ENCODE measurements at places on chromosomes 1 and 21. TPM values are rescaled to one million over a fixed set of nuclear protein-coding genes. Genes with fewer than 3 reads are reported as not detected.
A peak's percentile ranks its signal among the peaks of the same experiment; 100 is the strongest.

DNA sequence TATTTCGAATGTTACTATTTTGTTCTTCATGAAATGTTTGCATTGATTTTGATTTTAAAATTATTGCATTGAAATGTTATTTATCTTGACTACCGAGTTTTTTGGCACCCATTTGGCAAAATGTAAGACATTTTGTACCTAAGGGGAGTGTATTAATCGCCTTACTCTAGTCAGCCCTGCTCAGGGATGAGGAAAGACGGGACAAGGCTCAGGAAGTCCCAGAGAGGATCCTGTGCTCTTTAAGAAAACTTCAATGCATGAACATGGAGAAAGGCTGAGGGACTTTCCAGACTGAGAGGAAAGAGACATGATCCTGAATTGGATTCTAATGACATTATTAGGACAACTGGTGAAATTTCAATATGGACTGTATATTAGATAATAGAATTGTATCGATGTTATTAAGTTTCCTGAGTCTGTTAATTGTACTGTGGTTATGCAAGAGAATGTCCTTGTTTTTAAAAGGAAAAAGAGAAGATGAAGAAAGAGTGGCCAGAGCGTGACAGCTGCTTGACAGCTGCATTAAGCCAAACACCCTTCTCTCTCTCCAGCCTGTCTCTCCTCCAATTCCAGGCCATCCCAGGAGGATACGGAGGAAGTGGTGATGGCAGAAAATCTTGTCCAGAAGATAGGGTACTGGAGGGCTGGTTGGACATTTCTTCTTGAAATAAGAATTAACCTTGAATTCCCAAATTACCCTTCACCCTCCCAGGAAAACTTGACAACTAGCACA, 66.0 kb downstream of the PLEKHA6 start:
- peaks cover 16% of the 10 kb centered on the region for H3K4me1 ChIP-seq
- no peak for DNase-seq
- no peak overlapping the region for H3K27ac ChIP-seq
- peaks cover 8% of the 10 kb centered on the region for H3K27me3 ChIP-seq

GRCh38 chr21:45120975-45121374, 46.6 kb downstream of the ADARB1 start:
- no peaks in the 10 kb centered on the region for H3K27me3 ChIP-seq
- H3K4me3 ChIP-seq, result no peak overlapping the region
- H3K4me1 ChIP-seq, result peaks cover 5% of the 10 kb centered on the region
- H3K36me3 ChIP-seq, result peaks cover 7% of the 10 kb centered on the region
- no peak overlapping the region for H3K27ac ChIP-seq
- no peak for DNase-seq

DNA sequence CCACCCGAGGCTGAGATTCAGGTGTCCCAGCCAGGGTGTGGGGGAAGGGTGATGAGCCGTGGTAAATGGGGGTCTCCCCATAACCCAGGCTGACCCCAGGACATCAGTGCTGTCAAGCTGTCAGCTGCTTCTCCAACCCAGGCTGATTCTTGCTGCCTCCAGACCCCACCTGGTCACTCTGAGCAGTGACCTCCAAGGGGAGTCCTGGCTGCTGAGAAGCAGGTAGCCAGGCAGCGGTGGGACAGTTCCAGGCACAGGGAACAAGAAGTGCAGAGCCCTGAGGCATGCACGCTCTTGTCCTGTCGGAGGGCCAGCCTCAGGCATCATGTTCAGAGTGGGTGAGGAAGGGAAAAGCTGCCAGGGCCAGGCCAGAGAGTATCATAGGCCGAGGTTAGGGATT, 1.1 kb downstream of the ESPN start:
- no peak for DNase-seq
- H3K27ac ChIP-seq, result no peak overlapping the region
- H3K4me1 ChIP-seq, result peaks cover 12% of the 10 kb centered on the region
- H3K4me3 ChIP-seq, result no peak overlapping the region

DNA sequence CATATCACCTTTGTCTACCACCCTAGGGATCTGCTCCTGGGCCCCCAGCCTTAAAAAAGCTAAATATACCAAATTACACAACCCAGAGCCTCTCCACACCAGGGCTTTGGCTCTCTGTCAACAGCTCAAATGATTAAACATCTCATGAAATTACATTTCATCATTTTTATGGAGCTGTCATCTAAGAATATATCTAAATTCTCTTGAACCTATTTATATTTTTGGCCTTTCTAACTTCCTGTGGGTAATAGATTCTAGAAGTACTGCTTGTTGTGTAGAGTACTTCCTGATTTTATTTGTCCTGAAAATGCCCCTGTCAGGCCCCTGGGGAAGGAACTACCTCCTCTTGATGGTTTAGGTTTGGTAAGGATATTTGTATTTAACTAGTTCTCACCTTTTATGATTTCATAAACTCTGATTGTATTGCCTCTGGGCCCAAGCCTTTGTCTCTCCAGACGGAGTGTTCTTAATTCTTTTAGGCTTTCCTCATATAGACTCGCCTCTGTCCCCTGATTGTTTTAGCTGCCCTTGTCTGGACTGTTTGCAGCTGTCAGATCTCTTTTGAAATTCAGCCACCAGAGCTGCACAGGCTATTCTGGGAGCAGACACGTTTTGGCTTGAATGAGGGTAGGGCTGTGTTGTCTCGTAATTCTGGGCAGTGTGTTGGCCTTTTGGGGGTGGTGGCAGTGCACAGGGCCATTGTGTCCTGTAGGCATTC, 16.6 kb downstream of the MYOG start:
- no peaks in the 10 kb centered on the region for H3K4me1 ChIP-seq
- H3K4me3 ChIP-seq, result no peak overlapping the region
- no peak overlapping the region for H3K27ac ChIP-seq
- no peak for DNase-seq
- peaks cover 6% of the 10 kb centered on the region for H3K27me3 ChIP-seq

GSTM4 gene
- total RNA-seq, result 10.5 TPM

GRCh38 chr1:1435106-1435903, at the start of gene VWA1:
Gene VWA1, plus strand, starts transcription at chr1:1435690. Its CDS starts 59 bp downstream, at chr1:1435749.
- H3K36me3 ChIP-seq, result no peaks in the 10 kb centered on the region
- H3K4me1 ChIP-seq, result peaks cover 10% of the 10 kb centered on the region
- DNase-seq, result peak; percentile 71
- peaks cover 21% of the 10 kb centered on the region for H3K27me3 ChIP-seq
- H3K27ac ChIP-seq, result no peak within 1 kb of the TSS
- H3K4me3 ChIP-seq, result peak within 1 kb of the TSS; percentile 57

OR2M3 gene
- total RNA-seq, result not detected

GRCh38 chr21:14454016-14455009, 71.4 kb upstream of the HSPA13 start:
- H3K27me3 ChIP-seq, result peaks cover 3% of the 10 kb centered on the region
- peaks cover 50% of the 10 kb centered on the region for H3K4me1 ChIP-seq
- peak overlapping the region; percentile 90 for H3K27ac ChIP-seq
- no peak for DNase-seq
- H3K36me3 ChIP-seq, result no peaks in the 10 kb centered on the region

DNA sequence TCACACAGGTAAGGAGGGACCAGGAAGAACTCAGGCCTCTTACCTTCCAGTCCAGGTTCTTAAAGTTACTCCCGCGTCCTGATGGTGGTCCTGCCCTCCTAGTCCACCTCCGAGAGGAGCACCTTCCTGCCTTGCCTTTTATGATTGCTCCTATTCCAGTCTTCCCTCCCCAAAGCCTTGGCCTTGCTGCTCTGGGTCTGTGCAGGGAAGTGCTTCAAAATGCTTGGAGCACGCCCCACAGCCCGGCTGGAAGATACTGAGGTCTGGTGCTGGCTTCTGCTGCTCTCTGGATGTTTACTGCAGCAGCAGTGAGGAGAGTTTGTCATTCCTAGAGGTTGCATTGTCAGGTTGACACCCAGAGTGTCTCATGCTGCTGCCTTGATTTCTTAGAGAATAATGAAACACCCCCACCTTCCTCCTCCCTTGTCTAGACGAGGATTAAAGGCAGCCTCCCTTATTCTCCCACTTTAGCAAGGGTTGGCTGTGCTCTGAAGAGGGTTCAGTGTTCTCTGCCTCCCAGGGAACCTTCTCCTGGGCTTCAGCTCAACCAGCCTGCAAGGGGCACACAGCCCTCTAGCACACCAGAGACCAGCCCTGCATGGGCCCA, 142.2 kb upstream of the CACNA1E start:
- H3K4me3 ChIP-seq, result no peak overlapping the region
- DNase-seq, result no peak
- H3K27me3 ChIP-seq, result no peaks in the 10 kb centered on the region
- peaks cover 9% of the 10 kb centered on the region for H3K4me1 ChIP-seq
- no peak overlapping the region for H3K27ac ChIP-seq
- no peaks in the 10 kb centered on the region for H3K36me3 ChIP-seq

CR1L gene
- not detected for total RNA-seq

DNA sequence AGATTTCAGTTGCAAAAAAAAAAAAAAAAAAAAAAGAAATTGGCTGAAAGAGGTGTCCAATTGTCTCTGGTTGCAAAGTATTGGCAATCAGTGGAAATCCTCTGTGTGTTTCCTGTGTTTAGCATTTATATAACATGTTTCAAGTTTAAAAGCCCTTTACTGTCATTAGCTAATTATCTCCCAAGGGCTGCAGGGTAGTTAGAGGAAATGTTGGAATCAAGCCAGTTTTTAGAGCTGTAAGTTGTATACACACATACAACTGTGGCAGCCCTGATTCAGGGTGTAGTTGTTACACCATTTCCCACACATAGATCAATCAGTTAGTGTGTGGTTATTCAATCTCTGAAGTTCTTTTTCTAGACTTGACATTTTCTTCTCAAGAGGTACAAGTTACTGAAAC, 8.9 kb upstream of the ZNF326 start:
- H3K27me3 ChIP-seq, result peaks cover 2% of the 10 kb centered on the region
- H3K36me3 ChIP-seq, result no peaks in the 10 kb centered on the region
- H3K4me3 ChIP-seq, result no peak overlapping the region
- DNase-seq, result no peak
- H3K4me1 ChIP-seq, result no peaks in the 10 kb centered on the region
- no peak overlapping the region for H3K27ac ChIP-seq

ZC3H12A gene
- 20.5 TPM for total RNA-seq

DNA sequence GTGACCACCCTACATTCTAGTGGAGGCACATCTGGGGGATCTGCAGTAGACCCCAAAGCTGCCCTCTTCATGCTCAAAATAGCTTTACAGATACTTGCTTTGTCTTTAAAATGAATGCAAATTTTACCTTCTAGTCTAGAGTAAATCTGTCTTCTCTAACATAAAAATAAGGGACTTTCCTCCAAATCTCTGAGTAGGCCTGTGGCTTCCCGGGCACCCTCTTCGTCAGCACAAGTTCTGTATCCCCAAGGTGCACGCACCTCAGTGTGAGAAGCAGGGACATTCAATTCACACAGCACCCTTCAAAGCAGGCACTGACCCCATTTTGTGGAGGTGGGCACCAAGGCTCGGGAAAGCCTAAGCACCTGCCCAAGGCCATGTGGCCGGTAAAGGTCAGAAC, 19.0 kb downstream of the MEF2D start:
- peak overlapping the region; percentile 79 for H3K27ac ChIP-seq
- no peak overlapping the region for H3K4me3 ChIP-seq
- H3K36me3 ChIP-seq, result peaks cover 49% of the 10 kb centered on the region

S100A3 gene
- not detected for total RNA-seq

- no peak overlapping the region for H3K4me3 ChIP-seq
- no peak for DNase-seq
- no peaks in the 10 kb centered on the region for H3K4me1 ChIP-seq
- H3K27me3 ChIP-seq, result no peaks in the 10 kb centered on the region
- no peaks in the 10 kb centered on the region for H3K36me3 ChIP-seq
- no peak overlapping the region for H3K27ac ChIP-seq
Measured at GRCh38 chr1:55053265-55053954, 14.1 kb downstream of the PCSK9 start.

- no peaks in the 10 kb centered on the region for H3K4me1 ChIP-seq
- no peak overlapping the region for H3K27ac ChIP-seq
- no peaks in the 10 kb centered on the region for H3K36me3 ChIP-seq
- H3K4me3 ChIP-seq, result no peak overlapping the region
- DNase-seq, result no peak
- no peaks in the 10 kb centered on the region for H3K27me3 ChIP-seq
Measured at GRCh38 chr1:184518736-184519357, 132.0 kb downstream of the C1orf21 start.

- DNase-seq, result no peak
- H3K27me3 ChIP-seq, result peaks cover 7% of the 10 kb centered on the region
- H3K4me1 ChIP-seq, result peaks cover 2% of the 10 kb centered on the region
- H3K36me3 ChIP-seq, result no peaks in the 10 kb centered on the region
Measured at GRCh38 chr21:44589094-44589493, 3.2 kb downstream of the KRTAP10-6 start.

OR2T35 gene
- total RNA-seq, result not detected

DNA sequence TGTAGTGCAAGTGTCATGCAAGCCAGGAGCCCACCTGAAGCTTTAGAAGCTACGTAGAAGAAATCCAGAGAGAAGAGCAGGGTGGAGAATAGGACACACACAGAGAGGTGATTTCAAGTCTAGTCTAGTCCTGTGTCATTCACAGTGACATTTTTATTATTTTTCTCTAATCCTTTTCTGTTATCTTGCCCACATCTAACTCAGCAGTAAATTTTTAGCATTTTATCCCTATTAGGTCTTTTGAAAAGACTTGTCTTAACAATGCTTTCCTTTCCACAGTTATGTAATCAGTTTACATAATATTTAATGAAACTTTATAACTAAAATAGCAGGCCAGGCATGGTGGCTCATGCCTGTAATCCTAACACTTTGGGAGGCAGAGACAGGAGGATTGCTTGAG, 198.6 kb downstream of the ADGRL2 start:
- H3K36me3 ChIP-seq, result no peaks in the 10 kb centered on the region
- H3K4me3 ChIP-seq, result no peak overlapping the region
- no peaks in the 10 kb centered on the region for H3K27me3 ChIP-seq
- H3K27ac ChIP-seq, result no peak overlapping the region

GRCh38 chr1:87295445-87296110, 33.1 kb upstream of the LMO4 start:
- H3K4me3 ChIP-seq, result no peak overlapping the region
- peaks cover 2% of the 10 kb centered on the region for H3K27me3 ChIP-seq
- no peak for DNase-seq
- H3K4me1 ChIP-seq, result no peaks in the 10 kb centered on the region

TFF3 gene
- total RNA-seq, result not detected

Data from activated CD8-positive, alpha-beta T cell treated with anti-CD3 and anti-CD28 coated beads for 36 hours (primary cell).